CD4-positive, CD25-positive, alpha-beta regulatory T cell (primary cell): ENCODE measurements at places on chromosomes 12 and 14. TPM values are rescaled to one million over a fixed set of nuclear protein-coding genes. Genes with fewer than 3 reads are reported as not detected.
A peak's percentile ranks its signal among the peaks of the same experiment; 100 is the strongest.

MIP gene
- polyA plus RNA-seq = 0.24 TPM

FAM90A1 gene
- 0.24 TPM for polyA plus RNA-seq

GNPNAT1 gene
- 13.7 TPM for polyA plus RNA-seq

GALNT4 gene
- 5.0 TPM for polyA plus RNA-seq

SLC39A5 gene
- not detected for polyA plus RNA-seq

LIN7A gene
- 0.40 TPM for polyA plus RNA-seq

EPYC gene
- polyA plus RNA-seq = not detected

LRFN5 gene
- polyA plus RNA-seq = not detected

ZFYVE21 gene
- 17.0 TPM for polyA plus RNA-seq

CLEC4C gene
- not detected for polyA plus RNA-seq

DNA sequence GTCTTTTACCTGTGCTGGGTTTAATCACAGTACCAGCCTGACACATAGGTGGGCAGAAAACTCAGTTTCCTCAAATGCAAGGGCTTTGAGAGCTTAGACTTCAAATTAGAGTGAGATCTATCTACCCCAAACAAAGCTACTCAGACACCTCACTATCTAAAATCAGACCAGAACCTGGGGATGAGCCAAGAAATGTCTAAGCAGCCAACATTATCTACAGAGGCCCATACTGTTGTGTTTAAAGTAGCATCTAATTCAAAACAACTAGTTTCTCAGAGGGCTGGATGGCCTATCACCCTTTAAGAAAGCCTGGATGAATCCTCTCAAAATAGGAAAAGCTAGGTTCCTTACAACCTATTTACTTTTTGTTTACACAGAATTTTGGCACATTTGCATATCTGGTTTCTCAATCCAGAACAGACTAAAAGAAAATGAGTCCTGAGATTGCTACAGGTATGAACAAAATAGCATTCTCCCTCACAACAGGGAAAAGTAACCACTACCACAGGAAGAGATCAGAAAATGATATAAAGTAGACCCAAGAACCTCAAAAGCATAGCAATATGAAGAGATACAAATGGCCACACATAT, 142.4 kb downstream of the ZFP36L1 start:
- DNase-seq = no peak

- no peak for DNase-seq
These were observed 3.4 kb downstream of the AQP5 start for GRCh38 chr12:49964849-49965624.

GRCh38 chr12:67439611-67440010, 170.5 kb downstream of the CAND1 start:
- no peak for DNase-seq

GRCh38 chr14:91009501-91010152, 50.8 kb downstream of the RPS6KA5 start:
- DNase-seq = no peak

- no peak for DNase-seq
These were observed 245.9 kb downstream of the ADAMTS20 start for GRCh38 chr12:43306066-43306465.

- DNase-seq = no peak
These were observed 56.7 kb downstream of the KIAA0586 start for GRCh38 chr14:58484176-58484575.

DNA sequence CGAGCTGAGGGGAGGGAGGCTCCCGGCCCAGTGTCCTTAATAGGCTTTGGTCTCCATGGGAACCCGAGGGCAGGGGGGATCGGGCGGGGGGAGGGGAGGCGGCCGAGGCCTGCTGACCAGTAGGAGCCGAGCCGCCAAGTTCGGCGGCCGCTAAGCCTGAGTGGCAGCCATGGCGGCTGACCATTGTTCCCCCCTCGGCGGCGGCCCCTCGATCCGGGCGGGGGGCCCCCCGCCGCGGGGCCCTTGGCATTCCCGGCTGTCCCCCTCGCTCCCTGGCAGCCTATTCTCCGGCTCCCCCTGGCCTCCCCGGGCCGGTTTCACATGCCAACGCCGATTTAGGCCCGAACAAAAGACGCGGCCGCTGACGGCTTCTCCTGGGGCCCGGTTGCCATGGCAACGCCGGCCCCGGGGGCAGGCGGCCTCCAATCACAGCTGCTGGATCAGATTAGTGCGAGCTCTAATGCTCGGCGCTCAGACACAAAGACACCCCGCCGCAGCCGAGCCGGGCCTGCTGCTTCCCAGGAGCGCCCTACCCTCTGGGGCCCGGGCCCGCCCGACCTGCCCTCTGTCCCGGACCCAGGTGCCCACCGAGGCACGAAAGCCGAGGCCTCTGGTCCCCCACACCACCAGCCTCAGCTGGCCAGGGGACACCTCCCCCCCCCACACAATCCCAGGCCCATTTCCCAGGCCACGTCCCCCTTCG, 7.3 kb downstream of the MSI1 start:
- no peak for DNase-seq

GRCh38 chr12:53670308-53670707, 5.6 kb downstream of the ATP5MC2 start:
- no peak for DNase-seq

DNA sequence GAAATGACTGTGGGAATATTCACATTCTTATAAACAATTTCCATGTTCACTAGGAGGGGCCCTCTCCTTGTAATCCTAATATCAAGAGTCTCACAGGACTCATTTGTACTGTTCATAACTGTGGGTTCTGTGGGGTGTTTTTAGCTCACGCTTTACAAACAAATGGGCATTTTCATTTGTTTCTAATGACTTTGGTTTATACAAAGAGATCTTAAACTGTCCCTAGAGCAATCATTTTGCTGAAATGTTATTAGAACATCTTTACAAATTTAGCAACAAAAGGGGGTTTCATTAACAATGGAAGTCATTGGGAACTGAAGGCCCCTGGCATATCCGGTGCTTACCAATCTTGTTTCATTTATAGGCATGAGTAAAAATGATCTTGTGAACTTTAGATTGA, 370.5 kb downstream of the TRHDE start:
- no peak for DNase-seq

DNA sequence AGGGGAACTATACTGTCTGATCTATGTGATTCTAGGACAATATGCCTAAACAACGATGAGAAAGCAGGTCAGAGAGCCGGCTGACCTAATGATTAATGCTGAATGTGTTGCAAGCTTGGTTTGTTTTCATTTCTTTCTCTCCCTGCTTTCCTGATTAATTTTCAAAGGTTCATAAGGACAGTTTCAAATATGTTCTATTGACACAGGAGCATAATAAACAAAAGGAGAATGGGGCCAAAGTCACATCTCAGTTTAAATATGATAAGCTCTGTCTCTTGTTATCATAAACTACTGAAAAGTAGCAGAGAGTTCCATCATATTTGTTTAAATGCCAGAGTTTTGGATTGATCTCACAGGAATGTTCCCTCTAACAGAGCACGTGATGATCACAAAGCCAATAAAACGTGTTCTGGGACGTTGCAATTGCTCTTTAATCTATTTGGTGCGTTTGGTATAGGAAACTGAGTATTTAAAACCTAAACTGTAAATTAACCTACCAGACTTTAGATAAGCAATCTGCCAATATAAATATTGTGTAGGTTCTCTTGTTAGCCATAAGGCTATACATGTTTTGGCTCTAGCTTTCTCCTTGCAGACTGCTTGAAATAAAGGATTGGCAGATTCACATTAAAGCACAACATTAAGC, 3.7 kb upstream of the HSD17B6 start:
- no peak for DNase-seq

DNA sequence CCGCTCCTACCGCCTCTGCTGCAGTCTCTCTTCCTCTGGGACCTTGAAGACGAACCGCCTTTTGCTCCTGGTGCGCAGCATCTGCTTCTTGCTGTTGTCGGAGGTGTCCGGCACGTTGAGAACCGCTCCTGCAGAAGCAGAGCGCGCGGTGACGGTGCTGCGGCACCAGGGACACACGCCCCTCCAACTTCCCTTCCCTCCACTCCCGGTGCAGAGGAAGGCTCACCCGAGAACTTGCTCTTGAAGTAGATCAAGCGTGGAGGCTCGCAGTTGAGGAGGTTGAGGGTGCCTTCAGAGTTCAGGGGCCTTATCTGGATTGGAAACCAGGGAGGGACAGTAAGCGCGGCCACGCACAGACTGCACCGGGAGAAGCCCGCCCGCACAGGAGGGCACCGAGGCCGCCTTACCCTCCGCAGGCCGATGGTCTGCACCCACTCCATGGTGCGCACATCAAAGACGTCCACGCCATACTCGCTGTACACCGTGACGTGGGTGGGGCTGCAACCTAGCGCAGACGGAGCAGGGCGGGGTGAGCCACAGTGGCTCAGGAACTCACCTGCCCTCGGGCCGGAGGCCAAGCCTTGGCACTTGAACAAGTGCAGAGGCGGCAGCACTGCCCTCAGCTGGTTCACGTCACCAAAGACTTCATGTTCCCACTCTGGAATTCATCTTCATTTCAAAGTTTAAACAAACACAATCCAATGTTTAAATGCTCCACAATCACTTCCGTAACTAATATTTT, 17.5 kb downstream of the AMN start:
- no peak for DNase-seq

- DNase-seq = no peak
These were observed 565 bp downstream of the CCDC77 start for GRCh38 chr12:402029-402389.

GRCh38 chr12:9244894-9245293, 36.7 kb upstream of the PZP start:
- peak; percentile 50 for DNase-seq

GRCh38 chr12:3559601-3560294, 68.7 kb downstream of the PRMT8 start:
- no peak for DNase-seq

- no peak for DNase-seq
These were observed 59.4 kb downstream of the SDR9C7 start for GRCh38 chr12:56874821-56875220.

DNA sequence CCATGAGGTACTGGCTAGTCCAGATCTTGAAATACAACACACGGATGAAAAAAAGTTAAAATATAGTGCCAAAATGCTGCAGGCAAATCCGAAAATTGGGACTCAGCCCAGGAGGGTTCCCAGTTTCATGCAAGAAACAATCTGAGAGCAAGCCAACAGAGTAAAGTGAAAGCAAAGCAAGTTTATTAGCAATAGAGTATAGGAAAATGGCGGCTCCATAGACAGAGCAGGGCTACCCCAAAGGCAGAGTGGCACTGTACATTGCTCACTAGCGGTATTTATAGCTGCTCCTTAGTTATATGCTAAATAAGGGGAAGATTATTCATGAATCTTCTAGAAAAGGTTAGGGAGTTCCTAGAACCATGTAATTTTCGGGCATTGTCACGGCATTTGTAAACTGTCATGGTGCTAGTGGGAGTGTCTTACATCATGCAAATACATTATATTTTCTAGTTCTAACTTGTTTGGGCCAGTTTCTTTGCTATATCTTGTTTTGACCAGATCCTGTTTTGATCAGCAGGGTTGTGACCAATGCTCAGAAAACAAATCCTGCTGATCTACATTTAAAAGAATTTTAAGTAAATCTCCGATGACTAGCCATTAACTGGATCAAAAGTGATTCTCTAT, 29.1 kb downstream of the RECQL start:
- no peak for DNase-seq

DNA sequence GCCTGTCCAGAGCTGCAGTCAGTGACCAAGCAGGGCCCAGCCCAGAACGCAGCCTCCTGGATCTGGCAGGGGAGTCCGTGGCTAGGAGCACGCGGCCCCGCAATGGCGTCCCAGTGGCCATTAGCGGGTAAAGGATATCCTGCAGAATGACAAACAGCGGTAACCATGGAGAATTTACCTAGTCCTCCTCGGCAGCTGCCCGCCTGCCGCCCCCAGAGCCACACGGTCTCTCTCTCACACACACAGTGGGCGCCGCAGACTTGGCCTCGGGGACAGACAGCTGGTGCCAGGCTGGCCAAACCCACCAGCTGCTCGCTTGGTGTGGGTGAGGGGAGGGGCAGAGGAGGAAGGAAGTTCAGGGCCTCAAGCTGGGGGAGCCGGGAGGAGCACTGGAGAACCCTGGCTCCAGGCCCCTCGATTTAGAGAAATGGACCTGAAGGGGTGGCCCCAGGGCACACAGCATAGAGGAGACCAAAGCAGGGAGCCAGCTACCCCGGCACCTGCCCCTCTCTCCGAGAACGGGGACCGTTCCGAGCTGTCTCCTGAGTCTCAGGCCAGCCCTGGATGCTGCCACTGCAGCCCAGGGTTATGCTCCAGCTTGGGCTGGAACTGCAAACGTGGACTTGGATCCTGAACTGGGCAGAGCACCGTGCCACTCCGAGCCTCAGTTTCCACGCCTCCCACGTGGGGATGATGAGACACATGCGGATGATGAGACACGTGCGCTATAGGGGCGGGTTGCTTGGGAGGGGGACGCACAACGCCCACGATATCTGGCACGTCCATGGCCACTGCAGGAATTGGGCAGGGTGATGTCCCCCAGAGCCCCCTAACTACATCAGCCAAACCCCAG, 3.4 kb downstream of the CDK2AP1 start:
- DNase-seq = no peak

GRCh38 chr12:124573839-124574786, 6.7 kb upstream of the NCOR2 start:
- no peak for DNase-seq

DNA sequence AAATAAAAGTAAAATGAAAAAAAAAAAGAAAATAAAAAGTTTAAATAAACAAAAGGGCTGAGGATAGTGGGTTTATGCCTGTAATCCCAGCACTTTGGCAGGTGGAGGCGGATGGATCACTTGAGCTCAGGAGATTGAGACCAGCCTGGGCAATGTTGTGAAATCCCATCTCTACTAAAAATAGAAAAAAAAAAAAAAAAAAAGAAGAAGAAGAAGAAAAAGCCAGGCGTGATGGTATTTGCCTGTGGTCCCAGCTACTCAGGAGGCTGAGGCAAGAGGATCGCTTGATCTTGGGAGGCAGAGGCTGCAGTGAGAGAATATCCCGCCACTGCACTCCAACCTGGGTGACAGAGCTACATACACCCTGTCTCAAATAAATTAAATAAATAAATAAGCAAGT, 3.9 kb downstream of the TAOK3 start:
- no peak for DNase-seq

DNA sequence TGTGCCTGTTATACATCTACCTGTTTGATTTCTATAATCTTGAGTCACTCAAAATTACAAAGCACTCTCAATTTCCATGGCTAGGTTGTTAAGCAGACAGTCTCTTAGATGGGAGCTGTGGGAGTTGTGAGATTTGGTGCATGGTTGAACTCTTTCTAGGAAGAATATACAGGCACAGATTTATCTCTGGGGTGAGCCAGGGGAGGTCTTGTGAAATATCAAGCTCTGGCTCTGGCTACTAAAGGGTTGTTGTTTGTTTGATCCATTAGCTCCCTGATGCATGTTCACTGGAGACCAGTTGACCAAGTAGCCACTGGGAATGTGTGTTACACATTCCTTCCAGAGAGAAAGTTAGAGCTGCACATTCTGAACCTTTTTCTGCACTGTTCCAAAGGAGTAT, 117.2 kb upstream of the HMGA2 start:
- no peak for DNase-seq

GRCh38 chr12:56151672-56152131, 685 bp upstream of the MYL6B start:
- peak; percentile 73 for DNase-seq
